Activated gamma-delta T cell treated with anti-CD3 and anti-CD28 coated beads, Interleukin-2, amount 50 U/mL, for 16 hours (primary cell): ENCODE measurements at places on chromosomes 1 and 21.

- DNase-seq = no peak
These were observed 21.5 kb upstream of the SAMSN1 start for GRCh38 chr21:14567331-14568279.

DNA sequence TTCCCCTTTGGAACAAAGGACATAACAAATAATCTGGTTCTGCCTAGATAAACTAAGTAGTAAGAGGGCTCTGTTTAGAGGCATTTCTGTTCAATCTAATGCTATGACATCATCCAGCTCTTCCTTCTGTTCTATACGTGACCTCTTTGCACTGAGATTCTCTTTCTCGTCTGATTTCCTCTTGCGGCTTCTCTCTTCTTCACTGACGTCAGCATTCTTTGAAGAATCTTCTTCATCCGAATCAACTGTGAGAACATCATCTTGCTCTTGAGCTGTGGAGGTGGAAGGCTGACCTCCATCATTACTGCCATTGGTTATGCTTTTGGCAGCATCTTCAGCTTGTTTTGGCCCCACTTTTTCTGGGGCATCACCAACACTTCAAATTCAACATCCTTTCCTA lies 130.4 kb downstream of the HS2ST1 start:
- DNase-seq = peak; percentile 2

DNA sequence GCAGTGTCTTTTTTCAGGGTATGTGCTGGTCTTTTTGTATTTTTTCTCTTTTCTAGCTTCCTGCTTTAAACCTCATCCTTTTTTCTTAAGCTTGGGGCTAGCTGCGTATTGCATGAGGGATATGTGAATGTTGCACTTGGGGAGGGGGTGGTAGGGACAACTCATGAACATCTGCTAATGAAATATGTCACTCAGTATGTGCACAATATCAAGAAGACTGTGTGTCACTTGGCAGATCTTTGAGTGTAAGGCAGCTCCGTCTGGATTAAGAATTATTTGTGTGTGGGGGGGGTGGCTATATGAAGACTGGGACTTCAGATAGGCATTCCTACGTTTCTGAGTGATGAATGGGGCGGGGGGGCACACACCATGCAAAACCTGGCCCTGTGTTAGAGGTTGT lies 170.4 kb upstream of the CACNA1E start:
- DNase-seq = no peak

- DNase-seq = no peak
These were observed 10.3 kb downstream of the SEMA4A start for GRCh38 chr1:156163712-156164111.

DNA sequence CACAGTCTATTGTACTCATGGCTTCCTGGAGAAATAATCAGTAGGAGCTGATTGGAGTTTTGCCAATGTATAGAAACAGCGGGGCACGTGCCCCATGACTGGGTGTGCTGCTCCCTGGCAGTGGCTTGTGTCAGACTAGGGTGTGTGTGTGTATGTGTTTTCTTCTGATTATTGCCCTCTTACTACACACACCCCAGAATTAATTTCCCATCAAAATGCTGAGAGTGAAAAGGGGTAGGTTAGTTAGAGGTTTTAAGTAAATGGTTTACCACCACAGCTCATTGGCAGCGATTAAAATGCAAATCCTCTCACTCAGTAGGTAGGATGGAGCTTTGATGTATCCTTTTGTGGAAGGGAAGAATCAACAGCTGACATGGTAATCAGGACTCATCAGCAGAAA lies 29.9 kb downstream of the HHAT start:
- no peak for DNase-seq

DNA sequence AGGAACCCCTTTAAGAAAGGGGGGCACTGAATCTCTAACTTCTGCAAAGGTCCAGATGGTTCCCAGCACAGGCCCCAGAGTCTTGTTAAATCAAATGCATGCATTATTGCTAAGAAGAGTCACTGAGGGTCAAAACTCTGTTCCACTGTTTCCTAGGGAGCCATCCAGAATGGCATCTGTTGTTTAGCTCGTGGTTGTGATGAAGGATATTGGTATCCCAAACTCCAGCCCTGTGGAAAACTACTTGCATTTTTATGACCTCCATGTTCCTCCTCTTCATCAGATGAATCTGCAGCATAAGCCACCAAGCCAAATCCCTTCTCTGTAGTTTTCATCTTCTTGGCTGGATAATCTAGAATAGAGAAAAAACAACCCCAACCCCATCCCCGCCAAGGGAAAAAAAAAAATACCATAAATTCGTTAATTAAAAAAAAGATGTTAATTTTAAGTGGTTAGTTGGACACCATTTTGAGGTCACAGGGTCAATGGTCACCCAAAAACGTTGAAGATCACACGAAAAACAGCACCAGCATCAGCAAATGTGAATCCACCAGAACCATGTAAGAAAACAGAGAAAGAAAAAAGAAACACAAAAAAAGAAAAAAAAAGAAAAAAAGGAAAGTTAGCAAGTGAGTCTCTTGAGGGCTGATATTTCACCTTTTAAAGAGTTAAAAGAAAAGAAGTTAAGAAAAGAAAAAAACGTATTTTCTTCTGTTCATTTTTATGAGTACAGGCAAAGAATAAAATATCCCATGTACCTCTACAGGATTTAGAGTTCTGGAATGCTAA lies 3.0 kb upstream of the RIT1 start:
- DNase-seq = no peak

- no peak for DNase-seq
These were observed 898.6 kb downstream of the AMY1C start for GRCh38 chr1:104648269-104648691.

GRCh38 chr21:35416866-35417489 lies 367.9 kb upstream of the RUNX1 start:
- DNase-seq = no peak

GRCh38 chr1:114623364-114623763 lies 41.9 kb upstream of the BCAS2 start:
- no peak for DNase-seq

- DNase-seq = peak; percentile 84
These were observed 22.5 kb downstream of the ANP32E start for GRCh38 chr1:150213170-150214098.
